ENCODE measurements at places on chromosomes 3 and 15.

GRCh38 chr3:120090422-120090821 is 3.8 kb downstream of the GSK3B start:
- no peak for DNase-seq

DNA sequence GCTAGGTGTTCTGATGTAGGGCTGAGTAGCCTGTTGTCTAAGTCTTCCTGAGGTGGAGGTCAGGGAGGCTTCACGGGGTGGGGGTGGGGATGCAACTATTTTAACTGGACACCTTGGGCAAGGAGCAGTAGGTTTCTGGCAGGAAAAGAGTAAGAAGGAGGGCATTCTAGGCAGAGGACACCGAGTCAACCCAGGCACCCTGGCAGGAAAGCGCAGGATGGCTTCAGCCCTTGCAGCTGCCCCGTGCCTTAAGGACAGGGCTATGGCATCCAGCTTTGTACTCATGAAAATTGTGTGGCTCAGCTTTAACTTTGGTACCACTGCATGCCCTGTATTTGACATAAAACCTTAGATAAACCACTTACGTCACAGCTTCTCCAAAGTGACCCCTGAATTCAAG is 6.4 kb upstream of the FILIP1L start:
- no peak for DNase-seq

GRCh38 chr15:29677871-29678461 is 144.3 kb downstream of the TJP1 start:
- no peak for DNase-seq

- no peak for DNase-seq
Measured at GRCh38 chr3:14452740-14453710, 50.6 kb downstream of the SLC6A6 start.

- DNase-seq, result no peak
Measured at GRCh38 chr15:41429003-41429890, 12.4 kb downstream of the RTF1 start.

DNA sequence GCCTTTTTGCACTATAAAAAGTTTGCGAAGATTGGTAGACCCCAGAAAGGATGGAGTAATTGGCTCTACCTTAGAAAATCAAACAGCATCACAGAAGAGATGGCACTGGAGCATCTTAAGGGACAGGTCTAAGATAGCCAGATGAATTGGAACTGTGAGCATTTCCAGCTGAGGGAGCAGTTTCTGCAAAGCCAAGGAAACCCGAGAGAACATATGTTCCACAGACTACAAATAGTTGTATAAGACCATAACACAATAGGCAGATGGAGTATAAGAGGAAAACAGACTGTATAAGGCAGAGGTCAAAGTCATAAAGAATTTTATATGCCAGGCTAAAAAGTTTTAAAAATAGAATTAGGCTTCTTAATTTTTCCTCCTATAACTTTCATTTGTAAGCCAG is 46.0 kb downstream of the TSC22D2 start:
- no peak for DNase-seq

GRCh38 chr3:9600597-9600996 is 47.0 kb upstream of the LHFPL4 start:
- no peak for DNase-seq

DNA sequence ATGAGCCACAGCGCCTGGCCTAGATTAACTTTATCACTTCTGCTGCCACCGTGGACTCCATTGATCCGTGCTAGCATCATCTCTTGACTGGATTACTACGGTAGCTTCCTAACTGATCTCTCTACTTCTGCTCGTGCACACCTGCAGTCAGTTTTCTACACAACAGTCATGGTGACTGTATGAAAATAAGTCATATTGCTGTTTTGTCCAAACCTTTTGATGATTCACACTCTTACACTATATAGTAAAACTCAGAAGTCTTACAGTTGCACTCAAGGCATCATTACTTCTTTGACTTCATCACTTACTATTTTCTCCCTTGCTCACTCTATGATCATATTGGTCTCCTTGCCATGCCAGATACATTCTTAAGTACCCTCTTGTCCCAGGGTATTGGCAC is 10.1 kb downstream of the PDCD6IP start:
- DNase-seq, result no peak

- no peak for DNase-seq
Measured at GRCh38 chr3:112496366-112497067, 2.8 kb downstream of the BTLA start.

DNA sequence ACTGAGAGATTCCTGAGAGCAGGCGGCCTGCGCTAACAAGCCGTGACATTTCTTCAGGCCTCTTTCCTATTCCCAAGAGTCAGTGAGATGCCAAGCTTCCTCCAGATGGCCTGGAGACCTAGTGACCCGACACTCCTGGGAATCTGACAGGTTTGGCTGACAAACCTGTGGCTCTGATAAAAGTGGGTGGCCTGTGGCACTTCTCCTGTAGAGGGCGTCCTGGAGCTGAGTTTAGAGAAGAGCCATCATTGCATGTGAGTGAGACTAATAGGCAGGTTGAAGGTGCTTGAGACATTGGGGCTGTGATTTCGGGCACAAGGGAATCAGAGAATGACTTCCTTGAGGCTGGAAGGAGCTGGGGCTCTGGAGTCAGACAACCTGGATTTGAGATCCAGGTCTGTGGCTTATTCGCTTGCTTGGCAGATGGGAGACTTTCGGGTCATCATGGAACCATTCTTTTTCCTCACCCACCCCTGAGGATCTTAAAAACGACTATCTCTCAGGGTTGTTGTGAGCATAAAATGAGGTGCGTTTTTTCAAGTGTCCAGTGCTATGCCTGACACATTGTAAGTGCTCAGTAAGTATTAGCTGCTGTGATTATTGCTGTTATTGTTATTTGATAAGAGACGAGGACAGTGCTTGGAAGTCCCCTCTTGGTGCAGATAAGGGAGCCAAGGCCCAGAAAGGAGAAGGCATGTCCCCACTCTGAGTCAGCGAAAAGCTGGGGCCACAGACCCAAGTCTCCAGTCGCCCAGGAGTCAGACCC is 77.2 kb downstream of the SCN10A start:
- DNase-seq, result peak; percentile 51

DNA sequence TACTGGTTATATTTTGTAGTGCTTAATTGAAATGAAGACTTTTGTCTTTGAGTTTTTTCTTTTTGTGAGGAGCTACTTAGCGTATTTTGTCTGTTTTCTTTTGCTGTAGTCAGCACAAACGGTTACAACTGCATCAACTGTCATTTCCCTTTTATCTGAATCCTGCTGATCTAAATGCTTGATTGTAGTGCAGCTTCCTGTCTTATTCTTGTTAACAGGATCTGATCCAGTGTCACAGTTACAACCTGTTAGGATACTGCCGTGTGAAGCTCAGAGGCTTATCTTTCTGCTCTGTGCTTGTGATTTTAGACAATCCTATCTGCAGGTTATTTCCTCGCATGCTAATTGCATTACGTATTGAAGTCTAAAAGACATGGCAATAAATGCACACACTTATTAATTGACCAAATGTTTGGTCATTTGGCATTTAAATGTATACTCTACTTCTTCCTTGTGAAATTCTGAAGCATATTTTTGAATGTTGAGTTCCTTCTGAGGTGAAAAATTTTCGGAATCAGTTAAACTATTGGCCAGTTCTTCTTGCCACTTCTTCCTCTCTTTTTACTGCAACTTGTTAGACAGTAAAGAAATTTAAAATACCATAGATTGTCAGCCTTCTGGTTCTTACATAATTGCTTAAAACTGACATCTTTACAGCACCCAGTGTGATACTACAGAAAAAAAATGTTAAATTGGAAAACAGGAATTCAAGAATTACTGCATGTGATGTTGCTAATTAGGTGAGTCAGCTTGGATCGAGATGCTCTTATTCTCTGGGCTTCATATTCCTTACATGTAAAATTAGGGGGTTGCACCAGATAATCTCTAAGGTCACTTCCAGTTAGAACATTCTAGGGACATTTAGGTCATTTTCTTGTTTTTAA is 168.2 kb downstream of the MBNL1 start:
- no peak for DNase-seq

- peak; percentile 25 for DNase-seq
Measured at GRCh38 chr3:122322095-122323075, 2.7 kb upstream of the CSTA start.

DNA sequence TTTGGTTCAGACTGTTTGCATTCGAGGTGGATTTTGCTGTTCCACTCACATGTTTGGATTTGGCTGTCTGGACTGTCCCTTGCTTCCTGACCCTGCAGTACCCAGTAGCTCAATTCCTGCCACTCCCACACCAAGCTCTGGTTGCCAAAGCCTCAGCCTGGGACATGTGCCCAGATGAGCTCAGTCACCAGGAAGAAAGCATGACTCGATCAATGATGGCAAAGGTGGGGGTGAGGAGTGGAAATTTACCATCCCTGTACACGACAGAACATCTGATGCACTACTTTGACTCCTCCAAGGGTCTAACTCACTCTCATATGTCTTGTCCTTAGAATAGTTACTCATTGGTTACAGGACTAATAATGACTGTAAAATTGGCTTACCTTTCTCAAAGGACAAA is 45.2 kb downstream of the ZNF385D start:
- DNase-seq, result no peak

- DNase-seq, result no peak
Measured at GRCh38 chr3:37751967-37752648, 109.6 kb upstream of the CTDSPL start.
